ENCODE measurements at places on chromosomes 13 and 19. TPM values are rescaled to one million over a fixed set of nuclear protein-coding genes. Genes with fewer than 3 reads are reported as not detected.

NLRP5 gene
- not detected for total RNA-seq

MIDN gene
- 367 TPM for total RNA-seq

ZNF626 gene
- 13.0 TPM for total RNA-seq

ZMYM2 gene
- 101 TPM for total RNA-seq

All from natural killer cell (primary cell).